ENCODE measurements at places on chromosomes 2 and 18.

GRCh38 chr18:50569930-50570329 lies 10.0 kb downstream of the MAPK4 start:
- no peak for DNase-seq

DNA sequence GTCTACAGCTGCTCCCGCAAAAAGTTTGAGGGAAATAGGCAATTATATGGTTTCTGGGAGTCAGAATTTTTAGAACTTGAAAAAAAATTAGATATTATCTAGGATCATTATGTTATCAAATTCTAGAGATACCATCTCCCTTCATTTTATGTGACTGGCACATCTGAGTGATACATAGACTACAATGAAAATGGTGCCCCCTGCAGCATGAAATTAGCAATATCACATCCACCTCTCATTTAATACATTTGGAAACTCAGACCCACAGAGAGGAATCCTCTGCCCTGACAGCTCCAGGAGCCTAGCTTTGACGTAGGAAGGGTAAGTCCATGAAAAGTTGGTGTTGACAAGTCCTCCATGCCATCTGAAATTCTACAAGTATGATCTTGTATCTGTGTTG lies 381.6 kb downstream of the SUCLG1 start:
- DNase-seq = peak; percentile 0

GRCh38 chr18:32324181-32324580 lies 134.3 kb downstream of the MEP1B start:
- peak; percentile 76 for DNase-seq

DNA sequence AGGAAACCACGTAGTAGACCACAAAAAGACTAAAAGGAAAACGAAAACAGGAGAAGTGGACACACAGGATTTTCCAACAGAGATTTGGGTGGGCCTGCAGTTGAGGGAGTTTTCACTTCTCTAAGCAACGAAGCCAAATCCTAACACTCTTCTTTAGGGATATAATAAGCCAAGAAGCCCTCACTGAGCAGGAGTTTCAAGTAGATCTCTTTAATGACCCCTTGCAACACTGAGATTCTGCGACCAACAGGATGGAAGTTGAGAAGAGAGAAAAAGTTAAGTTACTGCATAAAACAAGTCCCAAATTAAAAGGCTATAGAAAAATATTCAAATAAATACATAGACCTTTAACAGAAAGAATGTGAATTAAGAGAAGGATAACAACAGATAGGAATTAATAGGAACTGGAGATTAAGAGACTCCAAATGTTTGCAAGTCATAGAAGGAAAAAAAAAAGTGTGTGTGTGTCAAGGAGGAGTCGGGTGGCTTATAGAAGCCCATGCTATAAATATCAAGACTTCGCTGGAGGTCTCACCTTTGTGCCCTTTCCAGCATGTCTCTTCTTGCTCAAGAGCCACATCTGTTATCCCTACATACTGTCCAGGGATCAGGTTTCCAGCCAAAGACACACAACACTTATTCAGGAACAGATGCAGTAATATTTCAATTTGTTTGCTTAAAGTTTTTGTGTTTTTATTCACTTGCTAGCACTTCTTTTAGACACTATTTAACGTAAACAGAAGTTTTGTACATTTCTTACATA lies 69.4 kb upstream of the ARHGAP28 start:
- DNase-seq = peak; percentile 65

GRCh38 chr2:199440118-199440517 lies 17.6 kb downstream of the SATB2 start:
- no peak for DNase-seq

- no peak for DNase-seq
Measured at GRCh38 chr2:211251016-211251415, 694.6 kb downstream of the CPS1 start.

- no peak for DNase-seq
Measured at GRCh38 chr18:3163968-3164367, 55.8 kb downstream of the MYOM1 start.

DNA sequence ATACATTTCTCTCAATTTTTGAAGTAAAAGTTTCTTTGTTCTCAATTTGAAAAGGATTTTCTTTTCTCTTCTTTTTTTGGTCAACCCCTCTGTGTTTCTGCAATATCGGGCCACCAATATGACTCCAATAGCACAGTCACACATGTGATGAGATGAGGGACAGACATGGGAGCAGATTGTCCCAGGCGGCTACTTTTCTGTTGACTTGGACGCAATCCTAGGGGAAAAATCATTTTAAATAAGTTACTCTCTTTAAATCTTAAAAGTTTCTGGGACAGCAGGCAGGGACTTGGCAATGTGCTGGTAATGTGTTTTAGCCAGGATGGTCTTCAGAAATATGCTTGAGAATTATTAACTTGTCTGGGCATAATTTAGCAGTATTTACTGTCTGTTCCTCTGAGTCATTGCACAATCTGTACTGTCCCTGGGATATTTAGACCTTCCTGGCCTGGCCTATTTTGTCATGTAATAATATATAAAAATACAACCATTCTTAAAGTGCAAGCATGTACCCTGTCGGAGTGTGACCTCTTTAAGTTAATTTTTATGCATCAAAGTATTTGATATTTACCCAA lies 388.5 kb upstream of the FANCL start:
- DNase-seq = no peak

- DNase-seq = no peak
Measured at GRCh38 chr2:138494265-138494966, 7.2 kb upstream of the SPOPL start.

GRCh38 chr2:72185206-72185605 lies 37.5 kb upstream of the CYP26B1 start:
- DNase-seq = no peak

- no peak for DNase-seq
Measured at GRCh38 chr2:112639936-112640335, 5.8 kb upstream of the SLC20A1 start.

DNA sequence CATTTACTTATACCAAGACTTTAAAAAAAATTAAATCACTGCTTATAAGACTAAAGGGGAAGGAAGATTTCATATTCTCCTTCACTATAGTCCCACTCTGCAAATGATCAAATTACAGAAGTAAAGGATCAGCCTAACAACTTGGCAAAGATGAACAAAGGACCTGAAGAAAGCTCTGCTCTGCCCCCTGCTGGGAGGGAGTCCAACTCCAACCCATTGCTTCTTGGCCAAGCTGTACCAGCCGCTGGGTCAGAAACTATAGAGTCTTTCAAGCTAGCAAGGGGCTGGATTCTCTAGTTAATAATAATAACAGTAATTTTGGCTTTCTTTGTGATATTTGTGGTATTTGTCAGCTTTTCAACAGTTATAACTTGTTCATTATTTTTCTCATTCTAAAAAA lies 927.0 kb upstream of the CRIM1 start:
- DNase-seq = peak; percentile 3

GRCh38 chr2:163755366-163755765 lies 19.6 kb upstream of the FIGN start:
- DNase-seq = no peak

DNA sequence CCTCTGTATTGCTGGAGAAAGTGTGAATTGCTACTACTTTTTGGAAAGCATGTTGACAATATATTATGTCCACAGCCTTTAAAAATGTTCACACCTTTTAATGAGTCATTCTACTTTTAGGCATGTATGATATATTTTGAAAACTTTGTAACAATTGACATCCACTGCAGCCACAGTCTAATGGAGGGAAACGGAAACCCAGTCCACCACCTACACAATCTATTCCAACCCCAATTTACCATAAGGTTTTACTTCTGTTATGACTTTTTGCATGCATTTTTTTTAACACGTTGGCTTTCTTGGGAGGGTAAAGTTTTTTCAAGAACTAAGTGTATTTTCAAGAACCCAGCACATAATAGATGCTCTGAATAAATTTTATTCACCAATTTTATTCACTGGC lies 38.5 kb upstream of the ATP8B1 start:
- no peak for DNase-seq

- DNase-seq = no peak
Measured at GRCh38 chr2:133040170-133040569, 370.2 kb upstream of the LYPD1 start.

- DNase-seq = no peak
Measured at GRCh38 chr2:217302856-217303255, 443.0 kb upstream of the TNP1 start.

DNA sequence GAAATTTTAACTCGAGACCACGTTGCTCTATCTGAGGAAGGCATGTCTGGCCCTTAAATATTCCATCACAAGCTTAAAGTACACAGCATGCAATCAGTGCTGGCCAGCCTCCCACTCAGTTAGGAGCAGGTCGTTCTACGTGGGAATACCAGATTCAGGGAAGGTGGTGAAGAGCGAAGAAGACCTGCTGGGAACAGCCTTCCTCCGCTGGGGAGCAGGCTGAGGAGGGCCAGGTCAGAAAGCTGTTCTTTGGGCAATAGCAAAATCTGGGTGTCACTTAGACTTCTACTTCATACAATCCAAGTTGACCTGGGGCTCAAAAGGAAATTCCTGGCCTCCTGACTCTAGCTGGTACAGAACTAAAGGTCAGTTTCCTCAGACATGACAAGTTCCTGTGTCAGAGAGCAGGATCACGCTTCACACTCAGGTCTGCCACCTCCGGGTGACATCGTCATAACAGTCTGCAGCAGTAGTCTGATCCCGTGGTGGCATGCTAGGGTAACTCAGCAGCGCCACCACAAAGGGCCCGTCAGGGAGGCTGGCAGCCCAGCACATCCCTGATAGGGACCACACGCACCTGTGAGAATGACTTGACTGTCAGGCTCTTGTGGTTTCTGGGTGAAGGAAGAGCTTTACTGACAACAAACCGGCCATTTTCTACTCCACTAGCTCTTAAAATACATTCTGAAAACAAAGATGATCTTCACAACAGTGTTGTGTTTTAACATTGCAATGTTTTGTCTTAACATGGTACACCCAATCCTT lies 35.2 kb upstream of the NAPG start:
- no peak for DNase-seq

GRCh38 chr2:102773149-102773705 lies 11.4 kb downstream of the TMEM182 start:
- DNase-seq = no peak

DNA sequence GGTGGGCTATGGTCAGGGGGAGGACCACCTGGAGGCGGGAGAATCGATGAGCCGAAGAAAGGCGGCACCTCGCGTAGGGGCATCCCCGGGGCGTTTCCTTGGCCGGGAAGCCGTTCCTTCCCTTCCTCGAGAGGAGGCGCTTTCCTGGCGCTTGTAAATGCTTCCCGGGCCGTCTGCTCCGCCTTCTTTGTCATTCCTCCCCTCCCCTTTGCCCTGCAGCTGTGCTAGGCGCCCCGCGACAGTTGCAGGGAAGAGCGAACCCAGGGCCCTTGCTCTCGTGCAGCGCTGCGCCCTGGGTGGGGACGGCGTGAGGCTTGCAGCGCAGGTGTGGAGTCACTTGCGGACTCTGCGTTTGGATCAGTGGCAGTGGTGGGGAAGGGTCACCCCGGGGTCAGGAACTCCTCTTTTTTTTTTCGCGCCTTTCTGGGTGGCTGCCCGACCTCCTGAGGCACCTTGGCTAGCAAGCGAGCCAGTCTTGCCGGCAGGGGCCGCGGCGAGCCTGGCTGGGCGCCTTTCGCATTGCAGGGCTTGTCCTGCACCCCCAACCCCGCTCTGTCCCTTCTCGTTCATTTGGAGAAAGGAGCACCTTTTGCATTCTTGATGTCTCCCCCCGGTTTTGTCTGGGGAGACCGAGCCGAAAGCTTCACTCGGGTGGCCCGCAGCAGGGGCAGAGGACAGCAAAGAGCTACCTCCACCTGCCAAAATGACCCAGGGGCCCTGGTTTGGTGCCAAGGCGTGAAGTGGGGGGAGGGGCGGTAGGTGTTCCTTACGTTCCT lies 858 bp downstream of the KCNS3 start:
- DNase-seq = peak; percentile 46

DNA sequence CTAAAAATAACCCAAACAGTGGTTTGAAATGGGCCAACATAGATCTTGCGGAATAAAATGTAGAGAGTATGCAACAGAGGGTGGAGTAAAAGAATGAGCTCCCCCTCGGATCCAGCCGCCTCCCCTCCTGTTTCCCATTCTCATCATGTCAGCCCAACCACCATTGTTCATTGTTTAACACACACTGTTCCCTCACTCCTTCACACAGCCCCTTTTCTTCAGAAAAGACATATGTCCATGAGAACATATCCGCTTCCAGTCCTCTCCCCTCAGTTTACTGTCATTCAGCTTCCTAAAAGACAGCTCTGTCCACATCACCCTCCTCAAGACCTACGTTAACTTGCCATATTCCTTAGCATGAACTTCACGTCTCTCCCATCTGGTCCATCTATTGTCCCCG lies 62.9 kb upstream of the SERTAD2 start:
- DNase-seq = no peak

GRCh38 chr18:32958746-32959145 lies 185.9 kb upstream of the KLHL14 start:
- no peak for DNase-seq

GRCh38 chr2:232573771-232574435 lies 23.4 kb downstream of the EIF4E2 start:
- no peak for DNase-seq

DNA sequence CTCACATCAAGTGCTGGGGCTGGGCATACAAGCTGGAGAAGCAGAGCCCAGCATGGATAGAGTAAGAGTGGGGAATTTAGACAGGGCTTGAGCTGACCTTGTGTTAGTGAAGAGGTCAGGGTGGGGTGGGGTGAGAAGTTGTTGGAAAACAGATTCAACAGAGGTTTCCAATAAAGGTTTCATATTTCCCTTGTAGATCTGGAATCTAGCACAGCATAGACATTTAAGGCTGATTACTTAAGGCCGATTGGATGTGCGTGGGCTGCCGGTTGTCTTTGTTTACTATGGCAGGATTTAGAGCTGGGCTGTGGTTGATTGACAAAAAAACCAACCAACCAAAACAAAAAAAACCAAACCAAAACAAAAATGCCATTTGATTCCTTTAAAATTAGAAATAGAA lies 114.9 kb upstream of the SEC11C start:
- peak; percentile 85 for DNase-seq

DNA sequence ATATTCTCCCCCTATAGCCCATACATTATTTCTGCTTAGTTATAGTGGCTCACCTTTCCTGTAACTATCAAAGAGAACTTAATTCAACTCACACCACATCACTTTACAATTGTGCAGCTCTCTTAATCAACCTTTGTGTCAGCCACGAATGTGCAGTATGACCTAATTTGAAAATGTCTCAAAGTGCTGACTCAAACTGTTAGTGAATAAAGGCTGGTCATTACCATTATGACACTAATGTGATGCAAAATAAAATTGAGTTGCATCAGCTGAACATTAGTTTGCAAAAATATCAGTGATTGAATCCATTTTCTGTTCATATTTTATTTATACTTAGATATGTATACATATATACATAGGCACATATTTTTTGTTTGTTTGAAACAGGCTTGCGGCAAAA lies 251.8 kb downstream of the MEIS1 start:
- DNase-seq = peak; percentile 41

DNA sequence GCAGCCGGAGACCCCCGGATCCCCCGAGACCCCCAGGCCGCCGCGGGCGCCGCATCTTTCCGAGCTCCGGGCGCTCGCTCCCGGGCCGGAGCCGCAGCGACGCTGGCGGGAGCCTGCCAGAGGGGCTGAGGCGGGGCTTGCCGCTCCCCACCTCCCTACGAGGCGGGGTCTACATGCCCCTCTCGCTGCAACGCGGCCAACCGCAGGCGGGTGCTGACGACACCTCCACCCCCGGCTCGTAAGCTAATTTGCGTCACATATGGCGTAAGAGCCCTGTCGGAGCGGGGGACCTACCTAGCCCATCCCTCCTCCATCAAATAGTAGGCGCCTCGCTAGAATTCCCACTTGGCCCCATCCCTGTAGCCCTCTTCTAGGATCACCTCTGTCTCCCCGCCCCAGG lies at the start of gene PTPRN:
PTPRN (minus strand) TSS at position 124 of the 400 bp plus-strand sequence; CDS start at position 55, 69 bp downstream.
- DNase-seq = peak; percentile 79

- DNase-seq = peak; percentile 65
Measured at GRCh38 chr2:159713631-159714246, 1.4 kb downstream of the MARCHF7 start.
